ENCODE measurements at places on chromosomes 6 and 20.

DNA sequence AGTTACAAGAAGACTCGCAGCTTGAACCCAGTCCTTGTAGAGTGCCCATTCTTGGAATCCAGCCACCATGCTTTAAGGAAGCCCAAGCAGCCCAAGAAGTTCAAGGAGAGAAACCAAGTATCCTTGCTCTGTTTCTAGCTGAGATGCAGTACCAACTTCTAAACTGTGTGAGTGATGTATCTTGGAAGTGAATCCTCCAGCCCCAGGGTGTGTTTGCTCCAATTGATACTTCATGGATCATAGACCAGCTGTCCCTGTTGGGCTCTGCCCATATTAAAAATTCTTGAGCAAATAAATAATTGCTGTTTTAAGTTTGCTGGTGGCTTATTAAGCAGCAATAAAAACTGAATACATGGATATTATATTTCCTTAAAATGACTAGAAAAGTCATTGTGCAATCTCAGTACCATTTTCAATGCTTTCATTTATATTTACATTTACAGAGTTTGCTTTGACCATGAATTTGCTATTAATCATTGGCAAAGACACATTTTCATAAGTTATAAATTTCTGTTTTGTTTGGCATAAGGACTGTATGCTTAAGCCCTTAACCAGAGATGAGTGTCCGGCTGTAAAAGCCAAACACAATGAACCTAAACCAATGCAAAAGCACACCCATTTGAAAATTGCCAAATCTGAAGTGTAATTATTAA, 9.2 kb downstream of the SPTLC3 start:
- DNase-seq, result no peak

DNA sequence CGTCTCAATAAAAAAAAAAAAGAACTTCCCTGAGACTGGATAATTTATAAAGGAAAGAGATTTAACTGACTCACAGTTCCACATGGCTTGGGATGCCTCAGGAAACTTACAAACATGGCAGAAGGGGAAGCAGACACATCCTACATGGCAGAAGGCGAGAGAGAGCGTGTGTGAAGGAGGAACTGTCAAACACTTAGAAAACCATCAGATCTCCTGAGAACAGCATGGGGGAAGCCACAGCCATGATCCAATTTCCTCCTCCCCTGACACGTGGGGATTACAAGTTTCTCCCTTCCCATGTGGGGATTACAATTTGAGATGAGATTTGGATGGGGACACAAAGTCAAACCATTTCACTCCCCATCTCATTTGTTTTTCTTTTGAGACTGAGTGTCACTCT, 46.6 kb upstream of the TFAP2C start:
- DNase-seq, result no peak

DNA sequence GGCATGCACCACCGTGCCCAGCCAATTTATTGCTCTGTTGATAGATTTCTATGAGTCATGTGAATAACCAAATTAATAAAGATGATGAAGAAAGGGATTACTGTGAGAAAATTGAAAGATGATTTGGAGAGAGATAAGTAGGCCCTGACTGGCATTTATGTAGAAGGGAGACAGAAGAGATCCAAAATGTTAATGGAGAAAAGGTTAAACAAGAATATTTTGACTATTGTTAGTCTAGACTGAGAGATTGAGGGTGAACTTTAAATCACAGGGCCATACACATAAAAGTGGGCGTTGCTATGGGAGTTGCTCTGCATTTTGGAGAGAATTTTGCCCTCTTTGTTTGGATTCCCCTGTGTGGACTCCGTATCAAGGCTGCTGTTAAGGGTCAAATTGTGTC, 68.9 kb upstream of the SCAF8 start:
- DNase-seq, result no peak

DNA sequence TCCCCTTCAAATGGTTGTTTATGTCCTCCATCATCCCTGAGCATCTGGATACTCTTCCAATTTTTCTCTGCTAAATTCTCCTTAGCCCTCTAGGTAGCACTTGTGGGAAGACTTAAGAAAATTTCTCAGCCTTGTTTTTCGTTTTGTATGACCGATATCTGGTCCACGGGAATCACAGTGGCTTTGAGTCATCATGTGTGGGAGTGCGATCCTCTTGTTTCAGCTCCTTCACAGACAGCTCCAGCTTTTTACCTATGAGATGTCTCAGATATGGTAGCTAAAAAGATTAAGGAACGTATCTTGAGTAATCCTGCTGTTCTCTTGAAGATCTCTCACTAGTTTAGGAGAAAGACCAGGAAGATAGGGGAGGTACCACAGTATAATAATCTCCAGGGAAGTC, 196.1 kb downstream of the GRM1 start:
- no peak for DNase-seq

- DNase-seq, result no peak
Observed at GRCh38 chr20:22762576-22763256, 178.3 kb upstream of the FOXA2 start.

DNA sequence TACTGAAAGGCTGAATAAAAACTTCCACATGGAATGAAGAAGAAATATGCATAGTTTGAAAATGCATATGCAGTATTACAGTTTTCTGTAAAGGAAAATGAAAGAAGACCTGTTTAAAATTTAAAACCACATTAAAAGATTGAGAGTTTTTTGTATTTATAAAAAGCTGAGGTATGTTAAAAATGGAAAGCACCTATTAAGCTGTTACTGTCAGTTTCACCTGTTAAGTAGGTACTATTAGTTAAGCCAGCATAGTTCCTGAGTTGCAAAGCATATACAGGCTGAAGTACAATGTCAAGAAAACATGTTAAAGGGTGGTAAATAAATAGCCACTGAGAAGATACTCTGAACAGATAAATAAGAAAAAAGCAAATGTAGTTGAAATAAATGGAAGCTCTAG, 69.9 kb downstream of the ATXN1 start:
- DNase-seq, result no peak

DNA sequence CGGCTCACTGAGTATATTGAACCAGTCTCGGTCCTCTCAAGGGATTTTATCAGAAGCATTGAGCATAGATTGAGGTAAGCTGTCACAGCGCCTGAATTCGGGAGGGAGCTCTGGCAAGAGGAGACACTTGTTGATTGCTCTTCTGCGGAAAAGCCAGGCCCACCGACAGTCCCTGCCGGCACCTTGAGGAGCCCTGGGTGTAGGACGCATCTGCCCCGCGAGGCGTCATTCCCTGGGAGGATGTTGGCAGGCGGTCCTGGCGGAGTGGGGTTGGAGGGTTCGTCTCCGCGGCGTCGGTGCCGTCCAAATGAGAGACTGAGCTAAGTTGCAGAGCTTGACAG, 843 bp downstream of the FBXO9 start:
- DNase-seq, result no peak

GRCh38 chr6:52146851-52147445, 39.2 kb upstream of the IL17A start:
- no peak for DNase-seq

DNA sequence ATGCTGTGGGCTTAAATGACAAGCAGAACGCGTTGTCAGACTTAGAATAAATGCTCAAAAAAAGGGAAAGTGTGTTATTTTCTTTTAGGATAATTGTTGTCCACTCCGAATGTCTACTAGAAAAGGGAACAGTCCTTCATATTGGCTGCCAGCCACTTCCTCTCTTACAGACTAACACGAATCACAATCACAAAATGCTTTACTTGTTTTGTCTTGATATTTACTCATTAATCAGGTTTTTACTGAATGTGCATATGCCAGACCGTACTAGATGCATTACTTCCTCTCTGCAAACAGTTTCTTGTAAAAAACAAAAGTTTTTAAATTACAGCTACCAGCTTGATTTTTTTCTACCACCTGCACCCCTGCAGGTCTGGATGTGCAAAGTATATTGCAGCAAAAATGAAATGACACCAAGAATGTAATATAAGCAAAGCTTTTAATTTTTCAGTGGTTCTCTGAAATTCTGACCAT, 821 bp downstream of the DHX35 start:
- DNase-seq, result no peak

DNA sequence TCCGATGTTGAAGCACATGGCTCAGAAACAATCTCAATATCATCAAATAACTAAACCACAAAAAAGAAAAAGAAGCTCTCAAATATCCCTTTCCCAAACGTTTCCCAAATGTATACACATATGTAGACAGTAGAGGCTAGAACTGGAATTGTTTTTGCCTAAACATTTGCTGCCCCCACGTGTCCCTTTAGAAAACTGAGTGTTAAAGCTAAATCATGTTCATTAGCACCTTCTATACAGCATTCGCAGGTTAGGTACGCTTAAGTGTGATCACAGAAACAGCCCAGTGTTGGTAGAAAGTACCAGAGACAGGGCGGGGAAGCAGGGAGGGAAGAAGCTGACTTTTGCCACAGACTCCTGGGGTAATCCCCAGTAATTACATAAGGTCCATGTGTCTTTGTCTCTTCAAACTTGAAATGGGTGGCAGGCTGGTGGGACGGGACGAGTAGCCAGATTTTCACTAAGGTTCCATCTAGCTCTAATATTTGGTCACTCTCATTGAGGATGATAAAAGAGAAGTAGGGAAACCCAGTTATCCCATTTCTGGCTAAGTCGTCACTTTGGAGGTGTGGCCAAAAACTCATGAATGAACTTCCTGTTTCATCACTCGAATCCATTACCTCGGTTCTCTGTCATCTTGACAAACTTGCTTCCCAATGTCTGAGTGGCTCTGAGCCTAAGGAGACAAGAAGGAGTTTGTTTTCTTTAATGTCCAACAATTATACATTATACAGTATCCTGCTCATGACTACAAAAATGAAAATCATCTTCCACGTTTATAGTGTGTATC, 15.0 kb upstream of the TFAP2A start:
- DNase-seq, result no peak

DNA sequence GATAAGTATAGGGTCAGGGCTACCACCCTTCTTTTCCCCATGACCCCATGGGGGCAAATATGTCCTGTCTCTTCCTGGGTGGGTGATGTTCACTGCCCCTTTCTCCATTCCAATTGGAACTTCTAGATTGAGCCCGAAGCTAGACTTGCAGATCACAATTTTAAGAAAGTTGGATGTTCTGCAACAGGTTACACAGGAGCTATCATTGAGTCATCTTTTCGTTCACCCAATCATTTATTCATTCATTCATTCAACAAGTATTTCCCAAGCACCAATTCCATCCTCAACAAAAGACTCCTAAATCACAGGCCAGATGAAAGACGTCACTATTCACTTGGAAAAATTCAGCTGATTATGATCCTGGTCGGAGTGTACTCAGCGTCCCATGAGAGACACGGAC, 71.0 kb upstream of the FOXP4 start:
- no peak for DNase-seq

DNA sequence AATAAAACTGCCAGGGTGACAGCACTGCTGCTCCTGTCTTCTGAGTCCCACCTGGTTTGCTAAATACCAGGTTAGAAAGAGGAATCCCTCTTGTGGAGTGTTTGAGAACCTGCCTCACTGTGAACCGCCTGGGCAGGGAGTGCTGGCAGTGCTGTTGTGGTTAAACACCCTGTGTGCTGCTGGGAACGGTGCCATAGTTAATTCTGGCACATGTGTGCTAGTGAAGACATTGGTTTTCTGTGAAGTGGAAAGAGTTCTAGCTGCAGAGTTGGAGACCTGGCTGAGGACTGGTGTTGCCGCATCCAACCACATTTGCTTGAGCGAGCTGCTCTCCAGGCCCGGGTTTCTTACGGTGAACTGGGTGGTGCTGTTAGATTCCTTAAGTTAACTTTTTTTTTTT, 72.7 kb downstream of the IGF2R start:
- peak; percentile 63 for DNase-seq

GRCh38 chr6:144449911-144450597, 164.9 kb downstream of the UTRN start:
- DNase-seq, result no peak

GRCh38 chr6:6466967-6467761, 121.4 kb upstream of the LY86 start:
- DNase-seq, result no peak

DNA sequence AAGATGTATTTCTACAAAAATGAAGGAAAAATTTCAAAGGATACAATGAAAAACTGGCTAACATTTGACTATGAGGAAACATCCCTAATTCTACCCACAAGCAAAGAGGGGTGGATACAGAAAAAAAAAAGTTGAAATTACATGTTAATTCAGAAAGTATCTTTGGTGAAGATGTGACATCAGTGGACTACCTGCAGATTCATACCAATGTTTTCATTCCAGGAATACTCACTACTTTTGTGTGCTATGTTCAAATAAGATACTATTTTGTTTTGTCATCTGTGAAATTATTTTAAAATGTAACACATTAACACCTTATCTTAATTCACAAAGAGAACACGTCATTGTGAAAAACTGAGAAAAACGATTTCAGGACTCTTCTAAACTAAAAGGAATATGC, 159.3 kb upstream of the SHLD1 start:
- DNase-seq, result no peak

- DNase-seq, result no peak
Observed at GRCh38 chr6:82744286-82745015, 321.2 kb downstream of the UBE3D start.

- peak; percentile 65 for DNase-seq
Observed at GRCh38 chr6:74409447-74409846, 713.4 kb downstream of the CD109 start.

DNA sequence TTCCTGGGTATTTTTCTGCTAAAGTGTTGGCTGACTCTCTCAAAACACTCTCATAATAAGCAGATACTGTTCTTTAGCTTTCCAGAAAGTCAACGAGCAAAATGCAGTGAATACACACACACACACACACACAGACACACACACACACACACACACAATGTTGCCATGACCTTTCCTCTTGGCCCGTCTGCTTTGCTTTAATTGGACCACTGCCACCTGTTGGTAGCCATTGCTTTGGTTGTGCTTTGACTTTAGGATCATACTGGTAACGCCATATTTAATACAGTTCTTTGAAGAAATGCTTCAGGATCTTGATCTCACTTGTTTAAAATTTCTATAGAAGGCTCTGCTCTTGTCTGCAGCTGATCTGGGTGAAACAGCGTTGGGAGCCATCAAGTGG, 4.4 kb downstream of the FIG4 start:
- DNase-seq, result no peak

GRCh38 chr6:13372688-13373487, 44.6 kb upstream of the TBC1D7 start:
- DNase-seq, result no peak

- DNase-seq, result peak; percentile 64
Observed at GRCh38 chr6:12637960-12638641, 78.5 kb upstream of the PHACTR1 start.

- DNase-seq, result no peak
Observed at GRCh38 chr6:15409301-15410125, 163.6 kb downstream of the JARID2 start.

DNA sequence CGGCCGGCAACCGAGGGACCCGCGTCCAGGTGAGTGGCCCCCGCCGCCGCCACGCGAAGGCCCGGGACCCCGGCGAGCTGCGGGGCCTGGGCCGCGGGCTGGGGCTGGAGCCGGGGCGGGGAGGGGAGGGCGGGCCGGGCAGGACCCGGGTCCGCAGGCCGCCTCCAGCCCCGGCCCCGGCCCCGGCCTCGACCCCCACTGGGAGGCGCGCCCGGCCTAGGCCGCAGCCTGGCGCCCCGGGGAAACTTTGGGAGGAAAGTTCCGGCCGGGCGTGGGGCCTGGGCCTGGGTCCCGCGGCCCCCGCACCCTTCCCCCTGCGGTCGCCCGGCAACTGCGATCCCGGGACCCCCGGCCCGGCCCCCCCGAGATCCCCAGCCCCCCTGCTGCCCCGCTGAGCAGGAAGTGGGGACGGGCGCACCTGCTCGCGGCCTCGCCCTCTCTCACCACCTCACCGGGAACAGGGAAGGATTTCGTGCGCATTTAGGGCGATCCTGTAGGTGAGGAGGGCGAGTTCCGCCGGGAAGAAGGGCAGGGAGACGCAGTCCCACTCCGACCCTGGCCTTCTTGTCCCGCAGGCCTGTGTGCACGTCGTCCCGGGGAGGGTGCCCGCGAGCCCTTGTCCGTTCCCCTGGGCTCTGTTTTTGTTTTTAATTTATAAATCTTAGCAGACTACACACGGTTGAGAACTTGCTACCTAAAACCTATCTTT, 402 bp downstream of the OSBPL2 start:
- DNase-seq, result no peak
